Heart left ventricle (tissue), 16 donors: ENCODE measurements at places on chromosomes 7 and 10.
A peak's percentile ranks its signal among the peaks of the same experiment; 100 is the strongest.

DNA sequence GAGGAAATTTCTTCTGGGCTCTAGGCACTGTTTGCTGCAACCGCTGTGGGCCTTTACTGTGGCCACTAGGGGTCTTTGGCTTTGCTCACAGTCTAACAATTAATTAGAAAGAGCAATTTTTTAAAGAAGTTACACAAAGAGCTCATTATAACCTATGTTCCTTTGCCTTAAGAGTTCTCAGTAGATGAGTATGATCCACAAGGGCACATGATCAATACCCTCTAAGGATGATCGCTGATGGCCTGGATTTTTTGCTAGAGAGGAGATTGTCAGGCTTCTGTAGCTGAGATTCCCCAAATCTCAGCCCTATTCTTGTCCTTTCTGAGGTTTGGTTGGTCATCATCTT, 80.8 kb upstream of the RHOBTB1 start:
- DNase-seq, result no peak

GRCh38 chr7:37385787-37386186, 62.9 kb downstream of the ELMO1 start:
- peak; percentile 45 for DNase-seq

DNA sequence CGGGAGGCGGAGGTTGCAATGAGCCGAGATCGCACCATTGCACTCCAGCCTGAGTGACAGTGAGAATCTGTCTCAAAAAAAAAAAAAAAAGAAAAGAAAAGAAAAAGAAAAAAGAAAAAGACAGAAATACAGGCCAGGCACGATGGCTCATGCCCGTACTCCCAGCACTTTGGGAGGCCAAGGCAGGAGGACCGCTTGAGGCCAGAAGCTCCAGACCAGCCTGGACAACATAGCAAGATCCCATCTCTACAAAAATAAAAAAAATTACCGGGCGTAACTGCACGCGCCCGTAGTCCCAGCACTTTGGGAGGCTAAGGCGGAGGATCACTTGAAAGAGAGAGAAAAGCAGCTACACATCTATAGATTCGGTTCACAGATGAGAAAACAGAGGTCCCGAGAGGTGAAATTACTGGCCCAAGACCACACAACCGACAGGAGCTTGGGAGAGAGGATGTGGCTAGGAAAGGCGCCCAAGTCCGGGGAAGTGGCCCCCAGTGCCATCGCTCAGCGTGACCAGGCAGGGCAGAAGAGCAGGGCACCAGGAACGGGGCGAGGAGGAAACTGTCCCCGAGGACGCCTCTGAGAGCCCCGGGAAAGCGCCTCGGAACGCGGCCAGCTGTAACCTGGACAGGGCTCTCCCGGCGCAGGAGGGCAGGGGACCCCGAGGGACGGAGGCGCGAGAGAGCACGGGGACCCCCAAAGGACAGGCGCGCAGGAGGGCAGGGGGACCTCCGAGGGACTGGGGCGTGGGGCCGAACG, 612 bp downstream of the SNX8 start:
- DNase-seq, result no peak

DNA sequence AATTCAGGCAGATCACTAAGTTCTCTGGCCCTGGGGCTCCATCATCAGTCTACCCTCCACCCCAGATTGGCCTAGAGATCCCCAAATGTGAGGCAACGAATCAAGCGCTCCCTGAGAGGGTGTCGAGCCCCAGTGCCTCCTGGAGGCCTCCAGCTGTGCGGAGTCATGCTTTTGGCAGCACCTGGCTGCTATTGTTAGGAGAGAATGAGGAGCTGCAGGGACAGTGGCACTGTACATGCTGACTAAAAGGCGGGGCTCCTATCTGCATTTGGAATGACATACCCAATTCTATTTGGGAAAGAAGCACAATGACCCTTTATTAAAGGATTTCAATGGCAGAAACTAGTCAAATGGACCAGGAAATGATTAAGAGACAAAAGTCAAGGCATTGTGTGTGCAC, 161.8 kb downstream of the DPY19L1 start:
- no peak for DNase-seq

GRCh38 chr7:150586068-150586784, 19.0 kb downstream of the GIMAP4 start:
- no peak for DNase-seq

GRCh38 chr7:8035192-8035591, 66.6 kb downstream of the GLCCI1 start:
- no peak for DNase-seq

GRCh38 chr7:48255046-48255445, 83.8 kb downstream of the ABCA13 start:
- DNase-seq, result no peak

- no peak for DNase-seq
Observed at GRCh38 chr10:1642600-1643160, 94.6 kb downstream of the ADARB2 start.

GRCh38 chr10:72719941-72720592, 28.1 kb downstream of the MCU start:
- DNase-seq, result no peak

- no peak for DNase-seq
Observed at GRCh38 chr10:74813381-74814259, 12.8 kb upstream of the KAT6B start.

- DNase-seq, result no peak
Observed at GRCh38 chr7:40156988-40157387, 22.2 kb downstream of the SUGCT start.

- DNase-seq, result no peak
Observed at GRCh38 chr10:102777711-102778453, 34.1 kb downstream of the WBP1L start.

DNA sequence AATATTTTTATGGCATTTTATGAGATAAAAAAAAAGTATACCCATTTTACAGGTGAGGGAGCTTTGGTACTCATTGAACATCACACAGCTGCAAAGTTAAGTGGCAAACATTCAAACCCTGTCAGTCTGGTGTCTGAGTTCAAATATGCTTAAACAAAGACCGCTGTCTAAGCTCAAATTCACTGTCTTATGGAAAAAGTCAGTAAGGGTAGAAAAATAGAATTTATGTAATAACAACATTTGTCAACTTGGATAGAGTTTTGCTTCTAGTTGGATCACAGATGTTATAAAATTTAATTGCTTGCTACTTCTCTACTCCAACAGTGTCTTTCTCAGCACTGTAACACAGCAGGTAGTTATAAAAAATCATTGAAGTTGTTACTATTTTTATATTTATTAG, 161.7 kb upstream of the CSTF2T start:
- no peak for DNase-seq

GRCh38 chr10:5293691-5294550, 70.8 kb upstream of the UCN3 start:
- DNase-seq, result peak; percentile 39

DNA sequence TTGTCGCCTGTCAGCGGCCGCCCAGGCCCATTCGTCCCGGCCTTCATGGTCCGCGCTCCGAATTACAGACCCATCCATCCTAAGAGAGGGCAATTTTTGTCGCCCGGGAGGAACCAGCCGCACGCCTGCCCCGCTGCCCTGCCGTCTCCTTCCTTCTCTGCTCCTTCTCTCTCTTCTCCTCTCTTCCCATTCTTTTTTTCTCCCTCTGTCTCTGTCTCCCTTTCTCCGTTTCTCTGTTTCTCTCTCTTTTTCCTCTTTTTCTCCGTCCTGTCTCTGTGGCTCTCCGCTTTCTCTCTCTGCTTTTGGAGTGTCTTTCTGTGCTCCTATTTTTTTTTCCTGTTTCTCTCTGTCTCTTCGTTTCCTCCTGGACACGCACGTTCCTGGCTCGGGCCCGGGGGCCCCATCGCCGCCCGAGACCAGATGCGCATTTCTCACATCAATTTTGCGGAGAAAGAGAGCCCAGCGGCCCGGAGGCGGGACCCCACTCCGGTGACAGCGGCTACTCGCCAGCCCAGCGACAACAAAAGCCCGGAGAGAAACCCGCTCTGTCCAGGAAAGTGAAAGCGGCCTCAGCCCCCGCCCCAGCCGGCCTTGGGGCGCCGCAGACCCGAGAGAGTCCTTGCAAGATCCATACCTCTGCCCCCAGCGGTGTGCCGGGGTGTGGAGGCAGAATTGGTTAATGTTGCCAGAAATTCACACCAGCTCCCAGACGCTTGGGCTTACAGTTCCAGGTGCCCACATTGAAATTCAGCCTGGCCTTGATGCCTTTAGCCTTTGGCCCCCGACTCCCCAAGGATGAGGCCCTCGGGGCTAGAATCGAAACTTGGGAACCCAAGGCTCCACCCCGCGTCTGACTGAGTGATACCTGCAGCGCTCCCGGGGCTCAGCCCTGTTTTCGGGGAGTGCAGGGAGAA, 4.1 kb downstream of the LBX1 start:
- no peak for DNase-seq

DNA sequence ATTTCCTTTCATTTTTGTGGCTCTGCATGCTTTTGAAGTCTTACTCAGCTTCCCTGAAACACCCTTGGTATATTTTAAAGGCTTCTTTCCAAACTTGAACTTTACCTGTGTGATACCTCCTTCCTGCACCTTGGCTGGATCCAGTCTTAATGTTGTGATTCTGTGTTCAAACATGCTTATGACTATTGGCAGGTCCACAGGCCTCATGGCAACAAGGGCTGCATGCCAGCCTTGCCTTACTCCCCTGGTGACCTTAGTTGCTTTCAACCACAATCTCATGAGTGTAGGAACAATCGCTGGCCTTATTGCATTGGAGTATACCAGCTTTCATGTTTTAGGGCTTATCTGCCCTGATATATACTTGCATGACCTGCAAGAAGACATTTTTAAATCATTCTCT, 238.7 kb downstream of the KIF20B start:
- no peak for DNase-seq

GRCh38 chr7:148982654-148983199, 45.6 kb downstream of the PDIA4 start:
- no peak for DNase-seq

GRCh38 chr10:79937701-79938151, 11.2 kb downstream of the SFTPD start:
- no peak for DNase-seq

- DNase-seq, result no peak
Observed at GRCh38 chr10:32985775-32986350, 27.8 kb upstream of the ITGB1 start.

- no peak for DNase-seq
Observed at GRCh38 chr10:99629625-99629978, 9.4 kb upstream of the SLC25A28 start.

GRCh38 chr7:30159163-30159562, 24.4 kb downstream of the MTURN start:
- no peak for DNase-seq

GRCh38 chr10:130555411-130555750, 419.2 kb downstream of the GLRX3 start:
- DNase-seq, result no peak

GRCh38 chr7:106057962-106058927, 53.9 kb downstream of the SYPL1 start:
- DNase-seq, result no peak

DNA sequence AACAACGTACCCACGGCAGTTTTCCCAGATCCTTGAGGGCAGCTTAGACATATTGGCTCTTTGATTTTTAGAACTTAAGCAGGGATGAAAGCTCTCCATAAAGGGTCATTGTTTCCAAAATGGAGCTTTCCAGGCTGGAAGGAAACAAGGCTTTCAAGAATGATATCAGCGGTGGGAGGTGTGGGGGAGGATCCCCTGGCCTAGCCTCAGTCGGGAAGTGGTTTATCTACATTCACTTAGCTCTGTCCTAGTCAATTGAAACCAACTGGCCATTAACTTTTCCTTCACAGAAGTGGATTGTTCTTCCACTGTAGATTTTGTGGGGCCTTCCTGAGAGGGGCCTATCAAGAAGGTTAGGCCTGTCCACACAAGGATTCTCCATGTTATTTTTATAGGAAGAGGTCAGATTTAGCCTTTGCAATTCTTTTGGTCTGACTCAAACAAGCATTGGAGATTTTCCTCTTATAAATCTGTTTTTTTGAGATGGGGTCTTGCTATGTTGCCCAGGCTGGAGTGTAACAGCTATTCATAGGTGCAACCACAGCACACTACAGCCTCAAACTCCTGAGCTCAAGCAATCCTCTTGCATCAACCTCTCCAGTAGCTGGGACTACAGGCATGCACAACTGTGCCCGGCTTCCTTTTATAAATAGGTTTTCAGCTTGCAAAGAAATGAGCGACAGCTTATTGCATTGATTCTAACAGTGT, 343.5 kb downstream of the LRMDA start:
- peak; percentile 50 for DNase-seq

DNA sequence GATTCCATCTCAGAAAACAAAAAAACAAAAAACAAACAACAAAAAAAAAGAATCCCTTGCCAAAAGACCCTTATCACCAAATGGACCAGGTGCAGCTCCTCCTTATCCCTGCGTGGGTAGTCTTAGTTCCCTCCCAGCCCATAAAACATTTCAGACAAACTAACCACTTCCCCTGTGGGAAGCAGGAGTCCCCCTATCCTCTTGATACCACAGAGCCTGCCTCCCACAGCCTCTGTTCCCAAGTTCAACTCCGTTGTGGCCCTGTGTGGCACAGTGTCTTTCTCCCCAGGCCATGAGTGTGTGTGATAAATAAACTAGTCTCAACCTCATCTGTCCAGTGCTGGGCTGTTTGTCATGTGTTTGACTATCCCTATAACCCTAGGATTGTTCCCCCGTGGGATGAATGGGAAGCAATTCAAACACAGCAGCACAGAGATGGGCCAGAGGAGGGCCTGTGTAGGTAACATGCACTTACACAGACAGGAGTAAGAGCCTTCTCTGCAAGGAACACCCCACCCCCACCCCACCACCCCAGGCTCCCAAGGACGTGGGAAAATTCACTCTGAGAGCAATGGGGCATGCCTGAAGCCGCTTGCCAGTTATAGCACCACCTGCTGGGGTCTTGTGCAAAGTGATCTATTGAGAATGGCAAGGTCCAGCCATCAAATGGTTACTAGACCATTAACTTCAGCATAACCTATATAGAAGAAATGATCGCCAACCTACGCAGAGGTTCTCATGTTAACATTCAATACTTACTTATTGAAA, 147.1 kb upstream of the GHITM start:
- no peak for DNase-seq

DNA sequence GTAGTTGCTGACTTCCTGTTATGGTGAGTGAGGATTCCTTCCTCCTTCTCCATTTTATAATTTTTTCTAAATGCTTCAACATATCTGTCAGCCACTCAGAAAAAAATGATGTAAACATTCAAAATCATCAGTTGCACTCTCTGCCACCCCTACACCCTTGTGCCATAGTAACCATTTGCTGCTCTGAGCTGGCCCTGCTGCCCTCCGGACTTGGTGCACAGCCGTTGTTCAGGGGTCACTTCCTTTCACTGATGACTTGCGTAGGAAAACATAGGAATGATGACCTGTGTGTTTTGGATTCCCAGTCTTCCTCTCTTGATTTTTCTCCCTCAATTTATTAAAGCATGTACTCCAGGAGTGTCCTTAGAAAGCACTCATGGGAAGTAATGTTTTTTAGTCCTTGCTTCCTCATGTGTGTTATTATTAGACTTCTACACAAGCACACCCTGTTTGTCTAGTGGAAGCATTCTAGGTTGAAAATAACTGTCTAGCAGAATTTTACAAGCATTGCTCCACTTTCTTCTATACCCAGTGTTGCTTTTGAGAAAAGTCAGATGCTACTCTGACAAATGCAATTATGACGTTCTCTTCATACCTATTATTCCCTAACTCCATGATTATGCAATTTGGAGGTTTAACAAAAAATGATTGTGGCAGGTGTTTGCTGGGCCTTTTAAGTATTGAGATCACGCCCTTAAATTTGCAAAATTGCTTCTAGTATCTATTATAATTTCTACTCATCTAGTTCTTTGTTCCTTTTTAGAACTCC, 62.6 kb upstream of the MTPN start:
- no peak for DNase-seq

GRCh38 chr10:110793128-110793812, 78.5 kb upstream of the PDCD4 start:
- no peak for DNase-seq

GRCh38 chr10:50511492-50512213, 112.1 kb downstream of the SGMS1 start:
- DNase-seq, result no peak

GRCh38 chr7:31432836-31433340, 81.0 kb upstream of the ITPRID1 start:
- DNase-seq, result no peak
